Left ventricle myocardium inferior (tissue), 1 donor: ENCODE measurements at places on chromosomes 7 and 10. TPM values are rescaled to one million over a fixed set of nuclear protein-coding genes. Genes with fewer than 3 reads are reported as not detected.

The NKX2-3 gene
- total RNA-seq: not detected

The UTF1 gene
- not detected for total RNA-seq

The ADIRF gene
- 41.1 TPM for total RNA-seq

The SLC13A1 gene
- total RNA-seq: not detected

The OR6B1 gene
- total RNA-seq: not detected

The SUN3 gene
- total RNA-seq: not detected

The GIMAP1 gene
- total RNA-seq: 5.9 TPM

DNA sequence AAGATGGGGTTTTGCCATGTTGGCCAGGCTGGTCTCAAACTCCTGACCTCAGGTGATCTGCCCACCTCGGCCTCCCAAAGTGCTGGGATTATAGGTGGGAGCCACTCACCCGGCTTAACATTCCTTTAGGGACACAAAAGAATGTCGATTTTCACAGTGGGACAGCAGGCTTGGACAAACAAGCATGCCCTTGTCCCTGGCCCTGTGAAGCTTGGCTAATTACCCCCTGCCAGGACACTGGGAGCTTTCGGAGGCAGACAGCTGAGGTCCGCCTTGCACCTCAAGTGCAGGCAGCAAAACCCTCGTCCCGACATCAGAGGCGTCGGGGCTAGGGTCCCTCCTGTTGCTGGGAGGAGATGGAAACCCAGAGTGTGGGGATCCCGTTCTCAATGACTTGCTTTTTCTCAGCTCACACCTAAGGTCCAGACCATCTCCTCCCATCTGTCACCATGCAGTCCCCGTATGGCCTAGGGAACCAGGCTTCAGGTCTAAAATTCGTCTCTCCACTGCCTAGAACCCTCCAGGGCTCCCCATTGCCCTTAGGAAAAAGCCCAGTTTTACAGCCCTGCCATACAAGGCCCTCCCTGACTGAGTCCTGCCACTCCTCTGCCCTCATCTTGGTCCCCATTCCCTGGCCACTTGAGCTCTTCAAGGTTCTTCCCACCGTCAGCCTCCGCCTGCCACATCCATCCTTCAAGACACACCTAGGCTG, 6.3 kb upstream of the CLIP2 start:
- no peak overlapping the region for H3K27ac ChIP-seq
- no peaks in the 10 kb centered on the region for H3K36me3 ChIP-seq
- H3K4me3 ChIP-seq: no peak overlapping the region
- H3K27me3 ChIP-seq: no peaks in the 10 kb centered on the region
- DNase-seq: no peak

DNA sequence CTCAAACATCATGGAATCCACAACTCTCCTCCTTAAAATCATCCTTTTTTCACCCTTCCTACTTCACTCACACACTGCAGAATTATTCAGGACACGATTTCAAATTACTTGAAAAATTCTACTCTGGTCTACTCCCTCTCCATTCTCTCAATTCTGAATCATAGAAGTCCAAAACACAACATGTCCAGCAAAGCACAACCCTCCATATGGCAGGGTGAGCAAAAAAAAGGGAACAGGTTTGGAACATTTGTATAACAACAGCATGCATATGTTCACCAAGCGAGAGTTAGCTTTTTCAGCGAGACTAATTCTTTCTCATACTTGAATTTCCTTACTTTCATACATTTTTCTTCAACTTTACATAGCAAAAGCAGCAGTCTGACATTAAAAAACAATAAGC, 73.4 kb downstream of the ABI1 start:
- no peaks in the 10 kb centered on the region for H3K36me3 ChIP-seq
- peaks cover 25% of the 10 kb centered on the region for H3K4me1 ChIP-seq
- H3K27me3 ChIP-seq: no peaks in the 10 kb centered on the region
- no peak for DNase-seq
- H3K27ac ChIP-seq: no peak overlapping the region

DNA sequence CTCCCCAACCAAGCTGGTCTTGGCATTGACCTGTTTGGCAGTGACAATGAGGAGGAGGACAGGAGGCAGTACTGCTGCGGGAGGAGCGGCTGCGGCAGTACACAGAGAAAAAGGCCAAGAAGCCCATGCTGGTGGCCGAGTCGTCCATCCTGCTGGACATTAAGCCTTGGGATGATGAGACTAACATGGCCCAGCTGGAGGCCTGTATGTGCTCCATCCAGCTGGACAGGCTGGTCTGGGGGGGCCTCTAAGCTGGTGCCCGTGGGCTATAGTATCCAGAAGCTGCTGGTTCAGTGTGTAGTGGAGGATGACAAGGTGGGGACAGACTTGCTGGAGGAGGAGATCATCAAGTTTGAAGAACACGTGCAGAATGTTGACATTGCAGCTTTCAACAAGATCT, 39.1 kb upstream of the ZNF273 start:
- H3K4me1 ChIP-seq: no peaks in the 10 kb centered on the region
- no peaks in the 10 kb centered on the region for H3K36me3 ChIP-seq
- DNase-seq: no peak

GRCh38 chr10:100816671-100817070, 71.3 kb downstream of the PAX2 start:
- H3K27me3 ChIP-seq: peaks cover 100% of the 10 kb centered on the region
- H3K36me3 ChIP-seq: no peaks in the 10 kb centered on the region
- no peak for DNase-seq
- no peak overlapping the region for H3K27ac ChIP-seq
- H3K4me3 ChIP-seq: no peak overlapping the region

- DNase-seq: no peak
- no peaks in the 10 kb centered on the region for H3K27me3 ChIP-seq
- peaks cover 13% of the 10 kb centered on the region for H3K4me1 ChIP-seq
- no peak overlapping the region for H3K4me3 ChIP-seq
- no peak overlapping the region for H3K27ac ChIP-seq
Measured at GRCh38 chr7:593324-594115, 73.9 kb upstream of the PDGFA start.

DNA sequence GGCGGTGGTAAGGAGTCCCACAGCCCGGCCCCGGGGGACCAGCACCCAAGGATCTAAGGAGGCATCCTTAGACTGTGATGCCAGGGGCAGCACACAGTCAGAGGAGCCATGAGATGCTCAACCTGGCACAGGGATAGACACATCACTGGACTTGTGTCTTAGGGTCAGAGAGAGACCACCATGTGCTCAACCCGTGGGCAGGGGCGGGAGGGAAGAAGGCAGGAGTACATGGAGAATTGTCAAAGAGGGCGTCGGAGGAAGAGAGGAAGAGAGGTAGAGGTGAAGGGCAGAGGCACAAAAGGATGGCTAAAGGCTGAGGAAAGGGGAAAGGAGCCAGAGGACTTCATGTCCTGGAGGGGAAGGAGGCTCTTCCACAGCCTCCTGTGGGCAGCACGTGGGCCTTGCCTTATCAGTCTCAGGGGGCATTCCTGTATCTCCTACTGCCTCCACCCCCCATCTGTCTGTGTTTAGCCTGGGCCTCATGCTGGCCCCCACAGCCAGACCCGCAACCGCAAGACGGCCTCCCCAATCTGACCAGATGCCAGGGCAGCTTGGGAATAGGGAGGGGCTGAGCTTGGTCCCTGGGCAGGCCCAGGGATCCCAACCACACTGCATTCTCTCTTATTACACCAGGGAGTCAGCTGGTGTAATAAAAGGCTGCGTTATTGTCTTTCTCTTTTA, 2.2 kb downstream of the ADCY1 start:
- H3K4me3 ChIP-seq: peak overlapping the region; percentile 81
- peaks cover 50% of the 10 kb centered on the region for H3K27me3 ChIP-seq
- no peaks in the 10 kb centered on the region for H3K36me3 ChIP-seq
- no peak overlapping the region for H3K27ac ChIP-seq
- H3K4me1 ChIP-seq: peaks cover 28% of the 10 kb centered on the region

GRCh38 chr7:3995187-3995586, 686.9 kb upstream of the FOXK1 start:
- H3K4me1 ChIP-seq: no peaks in the 10 kb centered on the region
- H3K4me3 ChIP-seq: no peak overlapping the region
- no peaks in the 10 kb centered on the region for H3K36me3 ChIP-seq
- H3K27me3 ChIP-seq: peaks cover 8% of the 10 kb centered on the region
- H3K27ac ChIP-seq: no peak overlapping the region

DNA sequence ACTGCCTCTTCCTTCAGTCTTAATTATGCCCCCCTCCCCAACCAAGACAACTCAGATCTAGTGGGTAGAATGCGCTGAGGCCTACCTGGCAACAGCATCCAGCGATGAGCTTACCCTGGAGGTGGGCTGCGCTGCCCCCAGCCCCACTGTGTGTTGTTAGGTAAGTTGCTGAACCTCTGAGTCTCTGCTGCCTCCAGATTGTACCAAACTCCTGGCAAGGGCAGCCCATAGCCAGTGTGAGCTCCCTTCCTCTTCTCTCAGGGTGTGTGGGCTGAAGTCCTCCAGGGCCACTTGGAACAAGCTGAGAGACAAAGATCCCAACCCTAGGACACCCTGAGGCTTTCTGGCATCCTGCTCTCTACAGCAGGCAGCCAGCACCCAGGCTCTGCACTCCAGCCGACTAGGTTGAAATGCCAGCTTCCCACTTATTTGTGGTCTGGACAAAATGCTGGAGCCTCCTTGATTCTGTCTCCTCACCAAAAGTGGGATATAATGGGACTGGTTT, 135.3 kb downstream of the ARHGAP22 start:
- H3K36me3 ChIP-seq: no peaks in the 10 kb centered on the region
- no peak overlapping the region for H3K27ac ChIP-seq
- H3K4me1 ChIP-seq: peaks cover 39% of the 10 kb centered on the region
- no peak overlapping the region for H3K4me3 ChIP-seq
- H3K27me3 ChIP-seq: peaks cover 20% of the 10 kb centered on the region

DNA sequence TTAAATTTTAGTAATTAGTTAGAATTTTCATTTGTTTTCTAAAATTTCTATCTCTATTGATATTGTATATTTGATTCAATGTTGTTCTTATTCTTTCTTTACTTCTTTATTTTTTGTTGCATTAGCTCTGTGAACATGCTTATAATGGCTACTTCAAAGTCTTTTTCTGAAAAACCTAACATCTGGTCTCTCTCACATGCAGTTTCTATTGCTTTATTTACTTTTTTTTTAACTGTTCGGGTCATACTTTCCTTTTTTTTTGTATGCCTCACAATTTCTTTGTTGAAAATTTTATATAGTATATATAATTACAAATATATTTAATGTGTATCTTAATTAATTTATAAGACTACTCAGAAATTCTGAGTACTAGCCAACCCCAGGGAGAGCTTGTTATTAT, 52.1 kb upstream of the PLXDC2 start:
- DNase-seq: no peak
- no peaks in the 10 kb centered on the region for H3K36me3 ChIP-seq
- H3K4me1 ChIP-seq: no peaks in the 10 kb centered on the region

DNA sequence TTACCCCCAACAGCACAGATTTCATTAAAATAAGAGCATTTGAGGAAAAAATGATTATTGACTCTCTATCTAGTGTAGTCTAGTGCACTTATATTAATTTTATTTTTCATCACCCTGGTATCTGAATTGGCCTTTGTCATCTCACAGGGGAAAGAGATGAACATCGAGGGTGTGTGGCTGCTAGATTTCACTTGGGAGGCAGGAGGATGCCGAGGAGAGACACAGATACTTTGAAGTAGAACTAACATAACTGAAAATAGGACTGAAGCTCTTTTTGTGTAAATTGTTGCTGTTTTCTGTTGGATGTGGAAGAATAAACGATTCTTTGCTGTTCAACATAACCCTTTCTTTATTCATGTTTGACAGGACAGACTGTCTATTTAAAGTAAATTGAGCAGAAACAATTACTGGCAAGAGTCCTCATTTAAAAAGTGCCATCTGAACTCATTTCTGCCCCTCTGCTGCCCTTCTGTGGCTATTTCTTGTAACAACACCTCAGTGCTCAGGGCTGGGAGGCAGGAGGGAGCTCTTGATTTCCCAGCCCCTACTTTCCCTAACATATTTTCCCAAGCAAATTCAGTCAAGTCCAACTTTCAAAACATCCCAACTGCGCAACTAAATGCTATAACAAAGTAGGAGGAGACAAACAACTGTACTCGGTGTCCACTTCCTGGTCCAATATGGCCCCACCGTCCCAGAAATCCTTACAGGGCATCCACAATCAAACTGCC, 15.6 kb downstream of the LYZL1 start:
- peak; percentile 26 for DNase-seq
- no peaks in the 10 kb centered on the region for H3K27me3 ChIP-seq
- peak overlapping the region; percentile 19 for H3K4me3 ChIP-seq
- H3K27ac ChIP-seq: peak overlapping the region; percentile 22

DNA sequence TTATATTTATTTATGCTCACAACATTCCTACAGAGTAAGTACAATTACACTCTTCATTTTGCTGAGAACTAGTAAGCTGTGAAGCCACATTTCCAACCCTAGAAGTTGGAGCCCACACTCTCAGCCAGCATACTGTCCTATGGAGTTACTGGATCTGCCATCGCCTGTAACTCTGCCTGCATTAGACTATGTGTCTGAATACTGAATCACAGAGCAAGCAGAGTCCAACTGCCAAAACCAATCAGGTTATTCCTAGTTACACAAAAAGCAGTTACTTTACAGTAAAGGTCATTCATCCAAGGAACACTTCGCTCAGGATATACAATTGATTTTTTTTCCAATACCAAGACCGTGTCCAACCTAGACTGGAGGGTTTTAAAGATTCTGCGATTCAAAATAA, 21.5 kb downstream of the CTAGE6 start:
- H3K27ac ChIP-seq: no peak overlapping the region
- H3K4me1 ChIP-seq: no peaks in the 10 kb centered on the region
- H3K27me3 ChIP-seq: no peaks in the 10 kb centered on the region

GRCh38 chr10:3500408-3500856, 284.6 kb downstream of the KLF6 start:
- peaks cover 42% of the 10 kb centered on the region for H3K4me1 ChIP-seq
- H3K27ac ChIP-seq: peak overlapping the region; percentile 69
- no peak overlapping the region for H3K4me3 ChIP-seq
- H3K36me3 ChIP-seq: no peaks in the 10 kb centered on the region
- H3K27me3 ChIP-seq: no peaks in the 10 kb centered on the region

GRCh38 chr7:130367836-130368746, 12.2 kb upstream of the CPA1 start:
- H3K27me3 ChIP-seq: no peaks in the 10 kb centered on the region
- no peak overlapping the region for H3K4me3 ChIP-seq
- DNase-seq: no peak
- H3K36me3 ChIP-seq: no peaks in the 10 kb centered on the region

GRCh38 chr7:121081327-121081936, 92.9 kb downstream of the CPED1 start:
- no peaks in the 10 kb centered on the region for H3K27me3 ChIP-seq
- peak overlapping the region; percentile 80 for H3K27ac ChIP-seq
- DNase-seq: no peak
- no peaks in the 10 kb centered on the region for H3K36me3 ChIP-seq
- no peak overlapping the region for H3K4me3 ChIP-seq
- peaks cover 58% of the 10 kb centered on the region for H3K4me1 ChIP-seq

DNA sequence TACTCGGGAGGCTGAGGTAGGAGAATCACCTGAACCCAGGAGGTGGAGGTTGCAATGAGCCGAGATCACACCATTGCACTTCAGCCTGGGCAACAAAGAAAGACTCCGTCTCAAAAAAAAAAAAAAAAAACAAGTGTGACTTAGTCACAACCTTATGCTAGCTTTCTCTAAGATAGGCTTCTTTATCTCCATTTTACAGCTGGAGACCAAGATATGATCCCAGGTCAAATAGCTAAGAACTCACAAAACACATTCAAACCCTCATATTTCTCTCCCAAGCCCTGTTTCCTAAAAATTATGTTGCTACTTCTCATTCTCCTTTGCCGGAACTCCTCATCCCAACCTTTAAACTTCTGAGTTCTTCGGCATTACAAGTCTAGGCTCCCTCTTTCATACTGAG, 13.0 kb upstream of the DHTKD1 start:
- DNase-seq: no peak
- H3K27ac ChIP-seq: no peak overlapping the region
- no peak overlapping the region for H3K4me3 ChIP-seq
- no peaks in the 10 kb centered on the region for H3K27me3 ChIP-seq

- no peaks in the 10 kb centered on the region for H3K4me1 ChIP-seq
- no peaks in the 10 kb centered on the region for H3K36me3 ChIP-seq
- no peak overlapping the region for H3K4me3 ChIP-seq
- peaks cover 9% of the 10 kb centered on the region for H3K27me3 ChIP-seq
- DNase-seq: no peak
Measured at GRCh38 chr10:98673171-98673782, 226.5 kb upstream of the HPS1 start.
